Progenitor cell of endocrine pancreas (in vitro differentiated cells): ENCODE measurements at places on chromosomes 3 and 15. TPM values are rescaled to one million over a fixed set of nuclear protein-coding genes. Genes with fewer than 3 reads are reported as not detected.

CLEC3B gene
- not detected in 2 replicates for total RNA-seq

PCSK6 gene
- total RNA-seq, result 1.8 and 3.6 TPM in 2 replicates

GRCh38 chr3:4665197-4665596, 172.0 kb downstream of the ITPR1 start:
- H3K27ac ChIP-seq, result no peak overlapping the region
- no peak for DNase-seq
- peaks cover 10% of the 10 kb centered on the region for H3K4me1 ChIP-seq
- H3K4me3 ChIP-seq, result no peak overlapping the region
- H3K36me3 ChIP-seq, result peaks cover 2% of the 10 kb centered on the region

DNA sequence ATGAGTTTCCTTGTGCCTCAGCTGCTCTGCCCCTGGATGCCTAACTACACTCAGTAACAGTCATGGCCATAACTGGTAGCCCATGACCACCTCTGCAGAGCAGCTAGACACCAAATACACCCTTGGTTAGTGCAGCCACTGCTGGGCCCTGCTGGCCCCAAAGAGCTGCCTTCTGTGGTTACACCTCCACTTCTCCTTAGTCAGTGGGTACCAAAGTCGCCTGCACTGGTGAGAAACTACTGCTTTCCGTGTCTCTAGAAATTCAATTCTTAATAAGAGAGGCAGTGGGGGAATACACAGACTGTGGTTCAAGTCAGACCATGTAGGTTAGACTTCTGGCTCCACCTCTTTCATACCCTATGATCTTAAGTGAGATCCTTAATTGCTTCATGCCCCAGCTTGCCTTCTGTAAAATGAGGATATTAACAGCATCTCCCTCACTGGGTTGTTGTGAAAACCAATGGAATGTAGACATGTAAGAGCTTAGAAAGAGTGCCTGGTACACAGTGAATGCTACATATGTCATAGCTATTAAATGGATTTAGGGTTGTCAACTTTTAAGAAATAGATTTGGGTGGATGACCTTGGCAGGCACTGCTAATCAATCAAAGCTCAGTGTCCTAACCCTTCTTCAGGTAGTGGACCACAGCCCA, 18.2 kb downstream of the HEG1 start:
- H3K36me3 ChIP-seq, result peaks cover 2% of the 10 kb centered on the region
- H3K4me3 ChIP-seq, result no peak overlapping the region
- no peak overlapping the region for H3K27ac ChIP-seq
- H3K27me3 ChIP-seq, result peaks cover 11% of the 10 kb centered on the region

- no peaks in the 10 kb centered on the region for H3K27me3 ChIP-seq
- peaks cover 4% of the 10 kb centered on the region for H3K4me1 ChIP-seq
- H3K4me3 ChIP-seq, result no peak overlapping the region
- no peak for DNase-seq
- no peaks in the 10 kb centered on the region for H3K36me3 ChIP-seq
These were observed 319.4 kb upstream of the STAC start for GRCh38 chr3:36060950-36061349.

- peak; percentile 49 for DNase-seq
- peaks cover 21% of the 10 kb centered on the region for H3K4me1 ChIP-seq
- peaks cover 19% of the 10 kb centered on the region for H3K36me3 ChIP-seq
- H3K27ac ChIP-seq, result peak within 1 kb of the TSS; percentile 96
- H3K27me3 ChIP-seq, result peaks cover 3% of the 10 kb centered on the region
These were observed at the start of gene MAN2A2 for GRCh38 chr15:90902840-90903732. TSS of gene MAN2A2 (plus strand) at chr15:90903302. CDS start at chr15:90904208, 906 bp downstream.

GRCh38 chr15:92886042-92886537, 14.0 kb upstream of the CHD2 start:
- peak overlapping the region; percentile 54 for H3K27ac ChIP-seq
- peaks cover 40% of the 10 kb centered on the region for H3K36me3 ChIP-seq
- H3K4me1 ChIP-seq, result peaks cover 40% of the 10 kb centered on the region
- DNase-seq, result no peak
- no peaks in the 10 kb centered on the region for H3K27me3 ChIP-seq

- no peak overlapping the region for H3K27ac ChIP-seq
- no peak for DNase-seq
- no peak overlapping the region for H3K4me3 ChIP-seq
- H3K4me1 ChIP-seq, result no peaks in the 10 kb centered on the region
- peaks cover 8% of the 10 kb centered on the region for H3K27me3 ChIP-seq
- H3K36me3 ChIP-seq, result peaks cover 1% of the 10 kb centered on the region
These were observed 252.9 kb upstream of the ST8SIA2 start for GRCh38 chr15:92140796-92141195.
